Left kidney (tissue), 8 donors: ENCODE measurements at places on chromosomes 3 and 15.

GRCh38 chr15:99961011-99961441 lies 227.8 kb upstream of the LYSMD4 start:
- DNase-seq: no peak

GRCh38 chr3:188667926-188668325 lies 503.8 kb upstream of the TPRG1 start:
- DNase-seq: no peak

GRCh38 chr3:58035524-58036255 lies 27.5 kb downstream of the FLNB start:
- no peak for DNase-seq

DNA sequence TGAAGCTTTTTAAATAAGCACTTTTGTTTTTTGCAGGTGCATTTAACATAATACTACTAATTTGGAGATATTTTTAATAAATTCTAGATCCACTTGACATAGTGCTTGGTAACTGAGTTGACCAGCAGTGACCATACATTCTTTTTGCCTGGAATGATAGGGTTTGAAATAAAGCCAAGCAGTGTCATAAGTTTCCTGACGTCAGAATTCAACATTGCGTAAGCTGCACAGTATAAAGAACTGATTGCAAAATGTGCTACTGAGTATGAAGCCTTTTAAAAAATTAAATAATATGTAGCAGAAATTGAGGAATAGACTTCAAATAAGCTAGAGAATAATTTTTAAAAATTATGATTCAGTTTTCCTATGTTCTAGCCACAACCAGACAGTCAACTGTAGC lies 454.6 kb upstream of the ARPP21 start:
- no peak for DNase-seq

GRCh38 chr3:69324362-69325025 lies 61.4 kb downstream of the FRMD4B start:
- no peak for DNase-seq

DNA sequence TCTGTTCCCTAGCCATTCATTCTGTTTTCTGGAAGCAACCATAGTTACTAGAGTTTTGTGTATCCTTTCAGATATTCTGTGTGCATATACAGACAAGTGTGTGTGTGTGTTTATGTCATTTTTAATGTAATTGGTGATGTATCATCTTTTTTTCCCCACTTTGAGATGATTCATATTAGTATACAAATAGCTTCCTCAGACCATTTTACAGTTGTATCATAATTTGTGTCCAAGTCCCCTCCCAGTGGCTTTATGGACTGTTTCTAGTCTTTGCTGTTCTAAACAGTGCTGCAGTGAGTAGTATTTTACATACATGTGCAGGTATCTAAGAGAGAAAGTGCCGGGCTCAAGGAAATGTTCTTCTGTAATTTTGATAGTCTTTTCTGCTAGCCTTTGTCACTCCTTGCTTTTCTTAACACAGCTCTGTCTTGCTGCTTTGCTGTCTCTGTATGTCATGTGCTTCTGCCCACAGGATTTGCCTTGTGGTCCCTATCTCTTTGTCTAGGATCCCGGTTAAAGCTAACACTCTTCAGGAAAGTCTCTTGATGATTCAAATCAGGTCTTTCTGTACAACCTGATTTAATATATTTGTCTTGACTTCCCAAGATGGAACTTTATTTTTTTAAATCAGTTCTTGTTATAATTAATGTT lies 31.5 kb upstream of the FBXL22 start:
- no peak for DNase-seq

- no peak for DNase-seq
These were observed 16.0 kb downstream of the OCA2 start for GRCh38 chr15:28082891-28083684.

DNA sequence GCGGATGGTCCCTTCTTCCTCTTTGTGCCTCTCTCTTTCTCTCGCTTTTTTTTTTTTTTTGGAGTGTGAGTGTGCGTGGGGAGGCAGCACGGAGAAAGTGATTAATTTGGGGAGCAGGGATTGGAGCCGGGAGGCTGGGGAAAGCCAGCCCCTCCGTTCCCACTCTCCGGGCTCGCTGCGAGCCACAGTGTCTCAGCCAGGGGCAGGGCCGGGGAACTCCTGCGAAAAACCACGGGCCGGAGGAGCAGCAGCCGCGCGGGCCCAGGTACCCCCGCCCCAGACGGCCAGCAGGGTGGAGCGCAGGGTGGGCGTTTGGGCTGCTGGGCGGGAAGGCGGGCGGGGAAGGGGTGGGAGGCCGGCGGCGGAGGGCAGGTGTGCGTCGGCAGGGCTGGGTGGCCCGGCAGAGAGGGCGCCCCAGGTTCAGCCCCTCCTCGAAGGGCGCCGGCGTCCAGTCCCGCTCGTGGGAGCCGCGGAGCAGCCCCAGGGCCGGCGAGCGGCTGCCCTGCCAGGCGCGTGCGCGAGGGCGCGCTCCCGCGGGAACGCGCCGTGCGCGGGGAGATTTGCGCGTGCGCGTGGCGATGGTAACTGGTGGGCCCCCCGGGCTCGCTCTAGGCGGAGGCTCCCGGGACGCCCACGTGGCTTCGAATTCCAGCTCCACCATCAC lies 1.4 kb downstream of the CHL1 start:
- no peak for DNase-seq

- peak; percentile 55 for DNase-seq
These were observed 108.7 kb downstream of the MYO9A start for GRCh38 chr15:72009222-72009621.

GRCh38 chr15:63094495-63094931 lies 27.1 kb upstream of the LACTB start:
- no peak for DNase-seq

DNA sequence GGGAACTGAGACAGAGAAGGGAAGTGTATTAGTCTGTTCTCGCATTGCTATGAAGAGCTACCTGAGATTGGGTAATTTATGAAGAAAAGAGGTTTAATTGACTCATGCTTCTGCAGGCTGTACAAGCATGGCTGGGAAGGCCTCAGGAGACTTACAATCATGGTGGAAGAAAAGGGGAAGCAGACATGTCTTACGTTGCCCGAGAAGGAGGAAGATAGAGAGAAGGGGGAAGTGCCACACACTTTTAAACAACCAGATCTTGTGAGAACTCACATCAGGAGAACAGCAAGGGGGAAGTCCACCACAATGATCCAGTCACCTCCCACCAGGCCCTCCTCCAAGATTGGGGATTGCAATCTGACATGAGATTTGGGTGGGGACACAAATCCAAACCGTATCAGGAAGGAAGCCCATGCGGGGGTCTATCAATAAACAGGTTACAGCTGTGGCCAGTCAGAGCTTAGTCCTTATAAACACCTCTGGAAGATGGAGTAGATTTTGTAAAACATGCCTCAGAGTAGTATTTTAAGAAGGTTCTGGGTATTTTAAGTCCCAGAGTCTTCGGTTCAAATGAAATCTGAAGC lies 153.9 kb downstream of the GHSR start:
- DNase-seq: no peak

GRCh38 chr3:71536376-71536965 lies 47.1 kb downstream of the FOXP1 start:
- DNase-seq: no peak

DNA sequence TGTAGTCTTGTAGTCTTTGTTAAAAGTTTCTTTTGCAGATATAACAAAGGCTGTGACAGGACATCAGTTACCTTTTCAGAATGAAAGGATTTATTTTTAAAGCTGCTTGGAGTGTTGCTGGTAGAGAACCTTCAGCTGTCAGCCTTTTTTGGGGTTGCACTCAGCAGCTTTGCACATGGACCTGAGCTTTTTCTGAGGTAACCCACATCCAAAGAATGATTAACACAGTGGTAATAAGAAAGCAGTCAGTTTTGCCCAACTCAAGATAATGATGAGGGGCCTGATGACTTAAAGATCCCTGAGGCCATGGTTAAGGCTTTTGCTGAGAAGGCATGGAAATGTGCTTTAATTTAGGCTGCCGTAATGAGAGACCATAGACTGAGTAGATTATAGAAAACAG lies 1042.7 kb downstream of the PLOD2 start:
- DNase-seq: no peak

DNA sequence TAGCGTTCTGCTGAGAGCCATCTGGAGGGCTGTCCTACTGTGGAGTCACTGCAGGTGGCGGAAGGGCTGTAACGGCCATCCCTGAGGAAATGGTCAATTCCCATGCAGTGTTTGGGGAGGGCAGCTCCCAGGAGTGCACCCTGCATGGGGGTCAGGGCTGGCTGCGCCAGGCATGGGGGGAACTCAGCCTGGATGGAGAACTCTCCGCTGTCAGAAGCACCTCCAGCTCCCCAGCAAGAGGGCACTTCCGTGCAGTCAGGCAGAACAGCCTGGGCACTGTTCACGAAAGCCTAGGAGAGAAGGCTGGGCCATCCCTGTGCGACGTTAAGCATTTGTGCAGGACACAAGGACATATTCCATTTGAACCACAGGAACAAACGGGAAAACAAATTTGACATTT lies 105.2 kb downstream of the LRIG1 start:
- DNase-seq: no peak

GRCh38 chr3:150255413-150255812 lies 152.7 kb upstream of the TSC22D2 start:
- DNase-seq: no peak

DNA sequence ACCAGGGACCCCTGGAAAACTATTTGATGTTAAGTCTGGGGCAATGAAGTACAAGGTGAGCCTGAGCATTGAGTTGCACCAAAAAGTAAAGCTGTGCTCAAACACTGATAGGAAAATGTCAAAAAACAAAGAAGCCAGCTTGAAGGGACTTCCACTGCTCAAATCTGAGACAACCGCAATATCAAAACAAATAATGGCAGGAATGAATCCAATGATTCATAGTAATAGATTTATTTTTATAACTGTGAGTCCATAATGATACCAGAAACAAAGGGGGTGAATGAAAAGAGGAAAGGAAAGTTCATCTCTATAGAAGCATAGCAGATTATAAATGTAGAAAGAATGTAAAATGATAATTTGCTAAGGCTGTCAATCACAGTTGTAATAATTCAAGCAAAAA lies 237.3 kb upstream of the ZBTB20 start:
- DNase-seq: no peak

DNA sequence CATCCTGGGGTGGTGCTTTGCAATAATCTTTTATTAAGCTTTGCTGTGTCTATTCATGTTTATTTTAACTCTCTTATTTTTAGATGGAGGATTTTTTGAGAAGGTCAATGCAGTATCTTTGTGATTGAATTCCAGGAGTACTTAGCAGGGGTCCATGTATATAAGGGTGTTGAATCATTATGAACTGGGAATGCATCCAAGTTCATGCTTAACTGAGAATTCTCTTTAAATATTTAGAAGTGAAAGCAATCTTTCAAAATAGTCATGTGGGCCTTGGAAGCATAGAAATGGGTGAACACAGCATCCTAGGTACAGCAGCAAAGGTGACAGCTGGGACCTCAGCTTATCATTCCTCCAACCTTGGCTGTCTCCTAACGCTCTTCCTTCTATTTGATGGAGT lies 27.3 kb downstream of the SPTSSB start:
- no peak for DNase-seq

DNA sequence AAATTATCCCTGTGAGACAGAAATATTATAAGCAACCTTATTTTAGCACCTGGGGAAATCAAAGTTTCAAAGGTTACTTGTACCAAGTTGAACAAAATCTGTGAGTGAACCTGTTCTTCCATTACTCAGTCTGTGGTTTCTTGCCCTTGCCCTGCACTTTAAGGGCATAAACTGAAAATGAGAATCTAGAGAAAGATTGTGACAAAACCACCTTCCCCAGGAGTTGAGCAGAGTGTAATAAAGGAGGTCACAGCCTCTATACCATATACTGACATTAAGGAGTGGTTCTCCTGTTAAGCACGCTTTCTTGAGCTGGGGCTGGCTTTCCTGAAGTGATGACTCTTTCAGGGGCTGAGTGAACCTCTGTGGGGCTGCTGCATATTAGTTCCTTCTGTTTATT lies 143.4 kb downstream of the PDCD6IP start:
- DNase-seq: no peak

DNA sequence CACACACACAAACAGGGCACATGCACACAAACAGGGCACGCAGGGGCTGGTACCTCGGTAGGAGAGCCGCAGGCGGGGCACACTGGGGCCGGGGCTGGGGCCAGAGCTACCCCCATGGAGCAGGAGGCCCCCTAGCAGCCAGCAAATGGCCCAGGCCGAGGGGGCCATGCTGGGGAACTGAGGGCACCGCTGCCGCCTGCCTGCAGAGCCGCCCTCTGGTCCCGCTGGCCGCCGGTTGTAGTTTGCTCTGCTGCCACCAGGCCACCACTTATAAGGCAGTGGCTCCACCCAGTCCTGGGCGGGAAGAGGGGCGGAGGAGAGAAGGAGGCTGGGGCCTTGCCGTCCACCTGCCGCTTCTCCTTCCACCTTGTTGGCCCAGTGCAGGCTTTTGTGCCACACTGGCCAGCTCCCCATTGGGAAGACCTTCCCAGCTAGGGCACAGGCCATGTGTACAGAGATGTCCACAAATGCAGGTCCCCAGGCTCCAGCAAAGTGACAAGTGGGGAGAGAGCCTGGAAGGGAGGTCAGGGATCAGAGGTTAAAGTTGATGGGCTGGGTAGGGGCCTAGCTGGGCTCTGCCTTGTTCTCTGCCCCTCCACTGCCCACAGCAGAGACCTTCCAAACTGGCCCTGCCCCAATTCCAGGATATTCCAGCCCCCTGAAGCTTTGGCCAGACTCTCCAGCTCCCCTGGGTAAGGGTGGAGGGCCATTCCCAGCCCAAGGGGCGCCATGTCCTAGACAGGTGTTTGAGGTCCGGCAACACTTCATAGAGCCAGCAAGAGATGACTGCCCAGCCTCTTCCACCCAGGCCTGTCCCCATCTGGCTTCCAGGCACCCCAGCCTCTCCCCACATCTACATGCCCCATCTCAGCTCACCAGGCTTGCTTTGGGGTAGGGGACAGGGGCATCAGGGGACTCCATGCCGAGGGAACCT lies at the start of gene SEMA3G:
SEMA3G (minus strand) TSS at position 244 of the 934 bp plus-strand sequence; CDS start at position 168, 76 bp downstream.
- peak; percentile 56 for DNase-seq

GRCh38 chr3:56879436-56880215 lies 77.9 kb upstream of the ARHGEF3 start:
- DNase-seq: no peak

DNA sequence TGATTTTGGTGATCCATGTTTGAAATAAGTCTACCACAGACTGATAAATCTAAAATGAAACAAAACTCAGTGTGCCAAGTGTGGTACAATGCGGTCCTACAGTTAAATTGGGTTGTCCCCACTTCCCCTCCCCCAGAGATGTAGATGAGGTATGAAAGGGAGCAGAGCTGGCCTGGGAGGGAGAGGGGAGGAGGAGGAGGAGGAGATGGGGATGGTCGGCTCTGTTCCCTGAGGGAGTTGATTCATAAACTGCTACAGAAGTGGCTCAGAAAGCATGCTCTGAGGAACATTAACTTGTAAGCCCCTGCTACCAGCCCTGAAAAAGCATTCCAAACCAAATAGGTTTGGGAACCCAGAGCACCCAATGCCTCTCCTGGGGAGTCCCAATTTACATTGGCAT lies 28.0 kb upstream of the CHRNB4 start:
- DNase-seq: no peak

GRCh38 chr3:132563420-132564069 lies 33.5 kb upstream of the ACKR4 start:
- DNase-seq: no peak
